ENCODE measurements at places on chromosomes 2 and 18.

DNA sequence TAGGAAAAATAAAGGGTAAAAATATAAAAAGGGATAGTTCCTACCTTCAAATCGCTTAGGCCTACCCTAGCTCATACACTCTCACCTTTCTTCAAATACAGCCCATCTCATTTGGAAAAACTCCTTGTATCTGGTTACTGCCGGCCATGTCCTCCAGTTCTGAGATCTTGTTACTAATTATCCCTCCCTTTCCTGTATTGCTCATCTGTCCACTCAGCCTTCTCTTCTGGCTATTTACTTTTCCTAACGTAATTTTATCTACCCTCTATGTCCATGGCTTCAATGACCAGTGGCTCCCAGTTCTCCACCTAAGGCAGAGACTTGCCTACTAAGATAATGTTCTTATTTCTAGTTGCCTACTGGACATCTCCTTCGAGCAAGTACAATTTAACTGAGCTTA is 342.9 kb upstream of the ACVR2A start:
- DNase-seq = no peak

- no peak for DNase-seq
These were observed 705 bp downstream of the YES1 start for GRCh38 chr18:811182-811891.

DNA sequence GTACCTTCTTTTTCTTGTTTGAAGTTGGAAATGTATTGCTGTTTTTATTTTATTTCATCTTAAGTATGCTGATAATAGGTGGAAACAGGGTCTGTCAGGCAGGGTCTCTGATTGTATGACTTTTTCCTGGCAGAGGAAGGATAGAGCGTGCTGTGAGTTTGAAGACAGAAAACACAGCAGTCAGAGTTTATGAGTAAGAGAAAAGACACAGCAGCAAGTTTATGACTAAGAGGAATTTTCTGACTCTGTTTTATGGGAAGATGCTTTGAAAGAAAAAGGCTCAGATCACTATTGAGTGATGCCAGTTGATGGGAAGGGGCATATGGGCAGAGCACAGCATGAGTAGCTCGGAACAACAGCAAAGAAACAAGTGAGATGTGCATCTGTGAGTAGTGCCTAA is 379.1 kb downstream of the MEIS1 start:
- no peak for DNase-seq

DNA sequence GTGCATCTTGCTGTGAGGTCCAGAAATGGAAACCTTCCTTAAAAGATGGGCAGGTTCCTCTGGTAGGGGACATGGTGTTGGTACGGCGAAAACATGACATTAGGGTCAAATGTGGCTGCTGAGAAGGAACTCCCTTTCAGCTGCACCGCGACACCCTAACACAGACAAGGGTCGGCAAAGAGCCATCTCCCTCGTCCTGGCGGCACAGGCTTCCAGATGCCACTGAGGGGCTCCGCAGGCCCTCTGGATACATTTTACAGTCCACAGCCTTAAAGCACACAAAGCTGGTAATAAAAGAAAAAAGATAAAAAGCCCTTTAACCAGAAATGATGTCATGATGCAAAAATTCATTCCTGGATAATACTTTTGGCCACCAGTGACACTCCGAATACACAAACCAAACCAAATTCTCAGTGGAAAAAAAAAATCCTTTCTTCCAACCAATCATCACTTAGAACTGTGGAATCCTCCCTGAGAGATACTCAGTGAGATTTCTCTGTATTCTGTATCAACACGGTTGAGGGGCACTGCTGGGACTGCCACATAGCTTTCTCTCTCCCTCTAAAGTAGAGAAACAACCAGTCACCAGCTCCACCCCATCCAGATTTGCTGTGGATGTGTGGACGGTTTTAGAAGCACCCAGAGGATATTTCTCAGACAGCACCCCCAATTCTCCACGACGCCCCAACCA is 174.8 kb downstream of the HDAC4 start:
- no peak for DNase-seq

DNA sequence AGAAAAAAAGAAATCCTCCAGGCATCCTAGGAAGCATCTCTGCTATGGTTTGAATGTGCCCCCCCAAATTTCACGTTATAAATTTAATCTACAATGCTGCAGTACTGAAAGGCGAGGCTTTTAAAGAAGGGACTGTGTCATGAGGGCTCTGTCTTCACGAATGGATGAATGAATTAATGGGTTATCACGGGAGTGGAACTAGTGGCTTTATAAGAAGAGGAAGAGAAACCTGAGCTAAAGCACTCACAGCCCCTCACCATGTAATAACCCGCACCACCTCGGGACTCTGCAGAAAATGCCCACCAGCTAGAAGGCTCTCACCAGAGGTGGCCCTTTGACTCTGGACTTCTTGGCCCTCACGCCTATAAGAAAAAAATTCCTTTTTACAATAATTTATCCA is 27.6 kb downstream of the RNU4ATAC start:
- DNase-seq = no peak

DNA sequence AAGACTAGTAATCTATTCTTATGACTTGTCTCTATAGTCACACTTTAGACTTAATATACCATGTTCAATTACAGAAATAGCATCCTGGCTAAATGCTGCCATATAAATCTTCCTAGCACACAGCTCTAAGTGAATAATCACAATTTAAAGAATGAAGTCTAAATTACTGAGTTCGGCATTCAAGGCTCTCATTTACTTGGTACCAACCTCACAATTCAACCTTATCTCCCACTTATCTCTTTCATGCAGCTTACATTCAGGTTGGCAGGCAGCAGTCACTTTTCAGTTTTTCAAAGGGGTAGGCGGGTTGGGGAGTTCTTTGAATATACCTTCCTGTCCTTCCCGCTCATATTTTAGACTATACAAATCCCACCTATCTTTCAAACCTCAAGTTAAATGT is 1.5 kb downstream of the MMADHC start:
- DNase-seq = no peak
